GM04504 (cell line): ENCODE measurements at places on chromosomes 2 and 18.

DNA sequence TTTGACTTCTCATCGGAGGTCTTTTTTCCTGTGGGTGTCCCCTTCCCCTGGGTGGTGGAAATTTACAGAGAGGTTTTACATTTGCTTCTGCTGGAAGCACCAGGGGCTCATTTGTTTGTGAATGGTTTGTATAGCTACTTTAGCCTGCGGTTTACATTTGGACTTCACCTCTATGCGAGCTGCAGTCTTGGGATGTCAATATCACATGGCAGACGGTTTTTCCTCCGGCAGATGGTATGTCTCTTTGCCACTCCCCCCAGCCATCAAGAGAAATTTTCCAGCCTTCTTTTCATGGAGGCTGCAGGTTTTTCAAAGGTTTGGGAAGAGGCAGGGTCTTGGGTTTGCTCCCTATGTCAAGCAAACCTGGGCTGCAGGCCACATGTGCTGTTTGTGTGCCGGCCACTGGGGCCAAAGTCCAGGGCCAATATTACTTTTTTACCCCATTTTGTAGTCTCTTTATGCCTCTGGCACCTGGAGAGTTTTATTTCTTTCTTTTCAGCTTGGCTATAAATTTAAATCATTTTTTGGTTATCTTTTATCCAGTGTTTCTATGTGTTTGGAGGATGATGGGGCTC is 23.9 kb upstream of the BOD1L2 start:
- DNase-seq, result no peak

GRCh38 chr18:35478520-35479435 is 19.0 kb downstream of the INO80C start:
- peak; percentile 52 for DNase-seq

DNA sequence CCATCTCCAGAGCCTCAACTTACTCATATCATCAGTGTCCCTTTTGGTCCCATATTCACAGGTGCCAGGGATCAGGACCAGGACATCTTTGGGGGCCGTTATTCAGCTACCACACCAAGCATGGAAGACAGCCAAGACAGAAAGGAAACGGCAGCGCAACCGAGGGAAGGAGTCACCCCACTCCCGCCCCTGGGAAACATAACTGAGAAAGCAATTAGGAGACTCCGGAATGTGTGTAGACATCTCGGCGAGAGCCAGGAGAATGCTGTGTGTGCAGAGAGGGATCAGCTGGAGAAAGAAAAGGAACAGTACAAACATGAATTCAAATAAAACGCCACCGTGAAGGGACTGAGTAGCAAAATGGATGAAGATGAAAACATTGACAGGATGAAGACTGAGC is 13.4 kb upstream of the BOK start:
- peak; percentile 70 for DNase-seq

- peak; percentile 88 for DNase-seq
Measured at GRCh38 chr2:121721926-121722325, 14.7 kb downstream of the NIFK start.

DNA sequence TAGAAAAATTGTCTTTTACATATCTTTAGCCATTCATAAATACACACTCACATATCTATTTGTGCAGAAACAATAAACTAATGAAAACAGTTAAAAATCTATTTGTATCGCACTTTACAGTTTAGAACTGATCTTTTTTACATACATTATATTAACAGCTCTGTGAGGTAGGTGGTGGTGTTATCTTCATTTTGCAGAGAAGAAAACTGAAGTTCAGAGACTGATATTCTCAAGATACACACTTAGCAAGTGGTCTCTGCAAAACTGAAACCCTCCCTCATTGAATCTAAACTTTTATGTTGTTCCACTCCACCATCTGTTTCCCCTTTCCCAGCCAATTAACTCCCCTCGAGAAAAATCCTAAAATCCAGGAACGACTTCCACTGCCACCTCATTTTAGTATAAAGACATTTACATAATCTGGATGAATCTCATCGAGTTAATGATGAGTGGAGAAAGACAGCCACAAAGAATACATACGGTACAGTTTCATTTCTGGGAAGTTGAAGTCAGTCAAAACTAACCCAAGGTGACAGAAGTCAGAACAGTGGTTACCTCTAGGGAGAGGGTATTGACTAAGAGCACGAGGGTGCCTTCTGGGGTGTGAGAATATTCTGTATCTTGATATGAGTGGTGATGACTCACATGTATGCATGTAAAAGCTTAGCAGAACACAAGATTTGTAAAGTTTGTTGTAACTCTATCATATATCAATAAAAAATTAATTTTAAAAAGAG is 524.2 kb upstream of the TCF4 start:
- no peak for DNase-seq

DNA sequence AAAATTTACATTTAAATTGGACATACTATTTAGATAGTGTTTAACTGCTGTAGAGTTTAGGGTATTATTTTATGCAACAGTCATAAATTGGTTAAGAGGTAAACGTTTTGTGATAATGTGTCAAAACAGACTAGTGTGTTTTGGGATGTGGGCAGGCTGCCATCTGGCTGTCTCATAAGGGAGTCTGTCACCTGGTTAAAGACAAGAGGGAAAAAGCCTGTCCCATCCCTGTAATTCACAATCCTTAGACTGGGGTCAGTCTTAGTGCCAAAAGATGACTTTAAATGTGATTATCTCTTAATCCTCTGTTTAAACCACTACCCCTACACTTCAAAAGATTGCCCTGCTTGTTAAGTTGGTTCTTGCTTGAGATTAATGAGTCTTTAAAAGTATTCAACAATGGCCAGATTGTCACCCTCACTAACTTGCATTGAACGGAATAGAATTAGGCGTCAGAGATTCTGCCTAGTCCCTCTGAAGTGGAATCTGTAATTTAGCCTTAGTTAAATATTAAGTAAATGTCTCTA is 59.2 kb downstream of the SGPP2 start:
- DNase-seq, result no peak

DNA sequence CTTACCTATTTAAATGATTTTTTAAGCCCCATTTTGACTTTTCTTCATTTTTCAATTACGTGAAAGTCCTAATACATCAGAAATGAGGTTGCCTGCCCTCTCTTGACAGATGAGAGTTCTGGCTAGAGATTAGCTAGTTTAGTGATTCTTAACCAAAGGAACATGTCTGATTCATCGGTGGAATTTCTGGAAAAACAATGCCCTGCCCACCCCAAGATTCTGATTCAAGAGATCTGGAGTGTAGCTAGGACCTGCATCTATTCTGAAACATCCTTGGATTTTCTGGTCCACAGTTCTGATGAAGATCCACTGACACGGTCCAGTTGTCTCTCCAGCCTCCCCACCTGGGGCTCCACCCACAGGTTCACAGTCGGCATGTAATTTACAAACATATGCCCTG is 111.2 kb downstream of the KLF7 start:
- DNase-seq, result no peak
